ENCODE measurements at places on chromosomes 4 and X. TPM values are rescaled to one million over a fixed set of nuclear protein-coding genes. Genes with fewer than 3 reads are reported as not detected.

The MAPK10 gene
- 14.5 TPM for total RNA-seq

The SUV39H1 gene
- total RNA-seq, result 22.3 TPM

The C1QTNF7 gene
- not detected for total RNA-seq

The TDO2 gene
- 12.1 TPM for total RNA-seq

The FAM114A1 gene
- total RNA-seq, result 150 TPM

The APLN gene
- 0.98 TPM for total RNA-seq

The CCDC120 gene
- total RNA-seq, result 0.72 TPM

The PPP4R3C gene
- total RNA-seq, result 0.10 TPM

The SLC4A4 gene
- total RNA-seq, result under 0.01 TPM

The CENPVL2 gene
- not detected for total RNA-seq

The ACE2 gene
- not detected for total RNA-seq

The XAGE2 gene
- total RNA-seq, result not detected

The CCDC160 gene
- not detected for total RNA-seq

The UGT2B10 gene
- total RNA-seq, result not detected

The MAGEE2 gene
- total RNA-seq, result 0.12 TPM

The S100G gene
- total RNA-seq, result not detected

The FDCSP gene
- not detected for total RNA-seq

The PPP2R2C gene
- 0.10 TPM for total RNA-seq

The POF1B gene
- total RNA-seq, result not detected

The RRH gene
- not detected for total RNA-seq

The MAGED4B gene
- 3.2 TPM for total RNA-seq

The OTC gene
- total RNA-seq, result not detected

The NUP62CL gene
- total RNA-seq, result not detected

The CHIC2 gene
- 22.1 TPM for total RNA-seq

The GRIA3 gene
- 0.36 TPM for total RNA-seq

The HSD17B13 gene
- total RNA-seq, result 0.49 TPM

The MAGEC1 gene
- 0.10 TPM for total RNA-seq

The PABPC1L2A gene
- not detected for total RNA-seq

The SPIN4 gene
- total RNA-seq, result 23.6 TPM

The ZNF732 gene
- total RNA-seq, result not detected

The PCDH19 gene
- total RNA-seq, result not detected

The PITX2 gene
- 0.48 TPM for total RNA-seq

The RXFP1 gene
- not detected for total RNA-seq

The LRAT gene
- 0.10 TPM for total RNA-seq

The LARP7 gene
- total RNA-seq, result 29.8 TPM

The GAGE12H gene
- not detected for total RNA-seq

The SPRY1 gene
- 14.6 TPM for total RNA-seq

The BST1 gene
- 21.2 TPM for total RNA-seq

The ODAPH gene
- not detected for total RNA-seq

The SOX3 gene
- total RNA-seq, result not detected

The SMIM10 gene
- 5.8 TPM for total RNA-seq

The TMPRSS11A gene
- not detected for total RNA-seq

The DRD5 gene
- total RNA-seq, result not detected

The AFF2 gene
- total RNA-seq, result 1.7 TPM

The AVPR2 gene
- total RNA-seq, result not detected

The CT45A10 gene
- 0.72 TPM for total RNA-seq

The RASL11B gene
- 1.9 TPM for total RNA-seq

The DCHS2 gene
- total RNA-seq, result not detected

The PARM1 gene
- total RNA-seq, result under 0.01 TPM

The SERPINA7 gene
- not detected for total RNA-seq

The KCNE5 gene
- 0.20 TPM for total RNA-seq

The CCKAR gene
- not detected for total RNA-seq

The FAM156B gene
- 28.0 TPM for total RNA-seq

The TSPAN7 gene
- total RNA-seq, result 0.12 TPM

The H2BW2 gene
- not detected for total RNA-seq
